Right atrium auricular region (tissue), 2 donors: ENCODE measurements at places on chromosomes 5 and 9. TPM values are rescaled to one million over a fixed set of nuclear protein-coding genes. Genes with fewer than 3 reads are reported as not detected.

DNA sequence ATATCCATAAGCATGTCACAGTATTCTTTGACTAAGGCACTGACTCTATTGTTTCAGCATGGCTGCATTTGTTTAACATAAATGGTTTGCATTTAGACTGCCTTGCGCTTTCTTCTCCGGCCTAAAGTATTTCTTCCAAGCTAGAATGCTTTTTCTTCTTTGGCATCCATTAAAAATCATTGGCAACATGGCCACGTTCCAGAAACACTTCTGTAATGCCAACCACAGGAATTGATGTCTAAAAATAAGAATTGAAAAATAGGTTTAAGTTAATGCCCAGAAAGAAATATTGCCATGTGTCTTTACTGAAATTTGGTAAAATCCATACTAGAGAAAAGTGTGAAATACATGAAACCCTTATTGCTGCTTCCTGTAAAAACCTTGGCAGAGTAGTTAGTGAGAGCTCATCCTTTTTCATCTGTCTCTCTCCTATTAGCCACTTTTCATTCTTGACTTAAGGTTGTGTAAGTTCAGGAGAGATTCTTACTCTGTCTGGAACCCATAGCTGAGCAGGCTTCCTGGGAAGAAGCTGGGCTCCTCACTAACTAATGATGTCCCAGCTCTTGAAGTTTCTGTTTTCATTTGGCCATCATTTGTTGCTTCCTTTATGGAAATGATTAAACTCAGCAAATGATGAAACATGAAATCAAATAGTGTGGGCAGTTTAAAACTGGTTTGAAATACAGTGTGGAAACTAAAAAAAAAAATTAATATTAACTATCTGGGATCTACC, 58.2 kb upstream of the RPS23 start:
- DNase-seq = no peak

- DNase-seq = no peak
Measured at GRCh38 chr5:36928947-36929346, 52.4 kb downstream of the NIPBL start.

DNA sequence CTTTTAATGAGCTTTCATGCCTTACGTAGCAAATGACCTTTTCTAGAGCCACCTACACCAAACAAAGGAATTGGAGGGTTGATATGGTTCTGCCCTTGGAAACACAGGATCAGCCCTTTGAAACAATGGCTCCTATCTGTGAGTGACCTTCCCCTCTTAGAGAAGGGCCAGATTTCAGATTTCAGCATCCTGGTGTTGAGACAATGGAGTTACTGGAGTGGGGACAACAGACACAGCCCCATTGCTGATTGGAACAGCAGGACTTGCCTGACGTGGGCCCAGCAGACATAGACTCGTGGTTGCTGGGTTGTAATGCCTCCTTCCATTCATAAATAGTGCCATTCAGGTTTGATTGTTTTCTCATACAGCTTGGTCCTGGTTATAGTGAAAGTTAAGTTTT, 96.0 kb downstream of the GALNT10 start:
- no peak for DNase-seq

GRCh38 chr9:99948896-99949295, 42.4 kb downstream of the STX17 start:
- no peak for DNase-seq

DNA sequence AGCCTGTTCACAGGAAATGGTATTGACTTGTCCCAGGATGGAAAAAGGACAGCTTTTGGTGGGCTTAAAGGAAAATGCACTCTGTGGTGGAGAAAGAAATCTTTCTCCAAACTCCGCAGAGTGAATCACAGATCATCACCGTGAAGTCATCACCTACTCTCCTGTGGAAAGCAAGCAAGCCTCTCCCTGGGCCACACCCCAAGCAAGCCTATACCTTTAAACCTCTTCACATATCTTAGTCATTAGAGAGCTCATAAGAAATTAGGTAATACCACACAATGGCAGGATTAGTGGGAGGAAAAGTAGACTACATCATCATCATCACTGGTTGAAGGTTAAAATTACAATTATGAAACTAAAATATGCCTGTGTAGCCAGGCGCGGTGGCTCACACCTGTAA, 23.2 kb downstream of the TLE1 start:
- no peak for DNase-seq

DNA sequence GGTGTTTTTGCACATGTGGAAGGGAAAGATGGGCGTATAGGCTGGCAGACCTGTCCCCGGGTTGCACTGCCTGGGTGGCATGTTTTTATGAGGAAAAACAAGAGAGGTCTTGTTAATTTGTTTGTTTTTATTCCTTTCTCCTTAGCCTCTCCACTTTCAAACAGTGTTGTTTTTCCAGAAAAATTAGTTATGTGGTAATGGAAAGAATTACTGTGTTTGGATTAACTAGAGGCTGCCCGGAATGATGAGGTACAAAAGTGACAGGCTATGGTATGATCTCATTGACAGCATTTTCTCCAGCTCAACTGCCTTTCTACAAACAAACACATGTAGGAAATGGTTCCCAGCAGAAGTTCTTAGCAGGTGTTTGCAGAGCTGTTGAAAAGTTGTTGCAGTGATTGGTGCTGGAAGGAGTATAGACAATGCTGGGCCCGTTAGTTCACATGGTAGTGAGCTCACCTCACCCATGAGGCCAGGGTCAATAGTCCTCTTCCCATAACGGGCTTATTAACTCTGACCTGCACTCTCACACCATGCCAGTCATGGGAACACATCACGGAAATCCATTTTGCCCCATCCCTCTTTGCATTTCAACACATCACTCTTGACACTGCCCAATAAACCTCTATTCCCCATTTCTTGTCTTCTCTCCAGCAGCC, 111.3 kb upstream of the SAP30L start:
- DNase-seq = no peak

The SH3TC2 gene
- total RNA-seq = 4.7 TPM
